ENCODE measurements at places on chromosomes 1 and 21.

GRCh38 chr1:44346878-44347277 is 8.2 kb downstream of the ERI3 start:
- no peak overlapping the region for H3K4me3 ChIP-seq
- peaks cover 22% of the 10 kb centered on the region for H3K4me1 ChIP-seq
- H3K36me3 ChIP-seq, result no peaks in the 10 kb centered on the region
- no peak for DNase-seq
- H3K27ac ChIP-seq, result no peak overlapping the region
- no peaks in the 10 kb centered on the region for H3K27me3 ChIP-seq

- no peak overlapping the region for H3K27ac ChIP-seq
- H3K27me3 ChIP-seq, result no peaks in the 10 kb centered on the region
- H3K36me3 ChIP-seq, result no peaks in the 10 kb centered on the region
- no peak overlapping the region for H3K4me3 ChIP-seq
Observed at GRCh38 chr1:152182431-152182830, 23.4 kb upstream of the RPTN start.

DNA sequence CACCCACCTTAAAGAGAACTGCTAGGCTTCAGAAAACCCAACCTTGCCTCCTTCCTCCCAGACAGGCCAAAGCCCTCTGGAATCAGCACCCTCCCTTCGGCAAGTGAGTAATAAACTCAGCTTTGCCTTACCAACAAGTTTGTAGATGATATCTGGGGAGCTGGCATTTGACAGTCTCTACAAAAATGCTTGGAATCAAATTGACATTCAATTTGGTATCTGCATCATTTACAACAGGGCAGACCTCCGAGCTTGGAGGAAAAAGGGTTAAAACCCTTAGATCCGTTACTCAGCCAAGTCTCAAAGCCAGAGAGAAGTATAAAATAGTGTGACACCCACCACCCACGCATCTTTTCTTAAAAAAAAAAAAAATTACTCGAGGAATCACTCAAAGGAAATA is 149.3 kb upstream of the EDN2 start:
- no peaks in the 10 kb centered on the region for H3K27me3 ChIP-seq
- no peaks in the 10 kb centered on the region for H3K36me3 ChIP-seq
- no peaks in the 10 kb centered on the region for H3K4me1 ChIP-seq
- no peak for DNase-seq
- H3K27ac ChIP-seq, result no peak overlapping the region

DNA sequence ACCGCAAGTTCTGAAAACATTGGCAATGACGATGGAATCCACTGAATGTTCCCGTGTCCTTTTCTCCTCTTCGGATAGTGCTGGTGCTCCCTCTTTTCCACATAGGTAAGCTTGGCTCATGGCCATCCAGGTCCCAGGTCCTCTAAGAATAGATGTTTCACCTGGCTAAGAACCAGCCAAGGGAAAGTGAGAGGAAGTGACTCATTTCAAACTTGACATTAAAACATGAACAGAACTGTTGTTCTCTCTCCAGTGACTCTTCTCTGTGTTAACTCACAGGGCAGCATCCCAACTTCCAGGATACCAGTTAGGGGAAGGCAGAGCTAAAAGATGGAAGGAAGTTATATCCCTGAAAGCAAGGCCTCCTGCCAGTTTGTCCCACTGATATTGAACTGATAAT is 493.8 kb upstream of the CHRM3 start:
- no peaks in the 10 kb centered on the region for H3K27me3 ChIP-seq
- no peak overlapping the region for H3K27ac ChIP-seq
- no peaks in the 10 kb centered on the region for H3K36me3 ChIP-seq
- H3K4me3 ChIP-seq, result no peak overlapping the region
- H3K4me1 ChIP-seq, result no peaks in the 10 kb centered on the region

- peaks cover 8% of the 10 kb centered on the region for H3K4me1 ChIP-seq
- no peak overlapping the region for H3K4me3 ChIP-seq
- H3K36me3 ChIP-seq, result no peaks in the 10 kb centered on the region
- DNase-seq, result peak; percentile 44
- no peak overlapping the region for H3K27ac ChIP-seq
Observed at GRCh38 chr1:156652131-156652991, 10.4 kb downstream of the BCAN start.

DNA sequence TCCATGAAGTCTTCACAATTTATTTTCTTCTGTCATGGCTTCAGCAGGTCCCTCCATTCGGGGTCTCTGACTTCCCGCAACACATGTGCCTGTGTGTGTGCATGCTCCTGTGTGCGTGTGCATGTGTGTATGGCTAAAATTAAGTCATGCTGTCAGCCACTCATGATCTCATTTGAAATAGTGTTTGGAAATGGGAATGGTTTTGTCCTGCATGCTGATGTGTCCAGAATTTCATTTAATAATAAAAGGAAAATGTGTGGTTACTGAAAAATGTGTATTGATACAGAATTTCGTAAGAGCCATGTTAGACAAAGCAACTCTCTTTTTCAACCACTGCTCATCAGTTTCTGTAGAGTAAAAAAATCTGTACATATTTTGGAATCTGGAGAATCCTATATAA is 123.8 kb upstream of the PRDX6 start:
- H3K4me3 ChIP-seq, result no peak overlapping the region
- H3K27me3 ChIP-seq, result no peaks in the 10 kb centered on the region
- H3K4me1 ChIP-seq, result no peaks in the 10 kb centered on the region
- H3K27ac ChIP-seq, result no peak overlapping the region
- H3K36me3 ChIP-seq, result no peaks in the 10 kb centered on the region

- no peaks in the 10 kb centered on the region for H3K36me3 ChIP-seq
- DNase-seq, result no peak
- no peaks in the 10 kb centered on the region for H3K4me1 ChIP-seq
- H3K4me3 ChIP-seq, result no peak overlapping the region
Observed at GRCh38 chr1:243390162-243390791, 134.4 kb downstream of the SDCCAG8 start.

- H3K27ac ChIP-seq, result no peak overlapping the region
- no peaks in the 10 kb centered on the region for H3K36me3 ChIP-seq
- H3K4me1 ChIP-seq, result no peaks in the 10 kb centered on the region
- no peak for DNase-seq
- no peak overlapping the region for H3K4me3 ChIP-seq
Observed at GRCh38 chr1:195686764-195687163, 921.5 kb downstream of the KCNT2 start.

DNA sequence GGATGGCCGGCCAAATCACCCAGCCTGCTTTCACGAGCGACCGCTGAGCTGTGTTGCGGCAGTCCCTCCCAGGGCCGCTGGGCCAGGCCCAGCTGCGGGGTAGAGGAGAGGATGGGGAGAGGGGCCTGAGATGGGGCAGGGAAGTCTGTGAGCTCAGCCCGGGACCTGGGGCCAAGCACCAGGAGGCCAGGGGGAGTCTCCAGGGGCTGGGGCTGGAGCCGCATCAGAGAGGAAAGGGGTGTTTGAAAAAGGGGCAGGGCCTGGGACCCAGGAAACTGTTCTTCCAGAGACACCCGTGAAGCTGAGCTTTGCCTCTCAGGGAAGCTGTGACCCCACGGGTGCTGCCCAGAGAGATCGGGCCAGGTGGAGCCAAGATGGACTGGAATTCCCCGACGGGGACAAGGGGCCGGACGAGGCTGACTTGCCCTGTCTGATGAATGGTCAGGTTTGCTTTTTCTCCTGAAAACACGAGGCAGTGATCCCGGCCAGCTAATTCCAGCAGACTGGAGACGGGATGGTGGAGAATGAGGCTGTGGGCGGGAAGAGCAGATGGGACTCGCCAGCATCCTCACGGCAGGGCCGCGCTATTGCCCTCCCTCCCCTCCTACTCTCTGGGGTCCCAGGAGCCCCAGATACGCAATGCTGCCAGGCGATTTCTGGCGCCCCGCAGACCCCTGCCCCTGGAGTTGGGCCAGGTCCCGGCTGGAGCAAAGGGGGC is 40.3 kb upstream of the COL18A1 start:
- DNase-seq, result peak; percentile 50
- H3K36me3 ChIP-seq, result no peaks in the 10 kb centered on the region
- peak overlapping the region; percentile 86 for H3K27ac ChIP-seq
- no peaks in the 10 kb centered on the region for H3K27me3 ChIP-seq

- no peak overlapping the region for H3K27ac ChIP-seq
- H3K4me1 ChIP-seq, result peaks cover 7% of the 10 kb centered on the region
- no peaks in the 10 kb centered on the region for H3K27me3 ChIP-seq
- H3K4me3 ChIP-seq, result no peak overlapping the region
- H3K36me3 ChIP-seq, result no peaks in the 10 kb centered on the region
Observed at GRCh38 chr21:28734522-28735175, 258.0 kb downstream of the LTN1 start.

GRCh38 chr1:160665330-160666078 is 18.7 kb upstream of the SLAMF1 start:
- peak; percentile 46 for DNase-seq
- H3K4me3 ChIP-seq, result no peak overlapping the region
- H3K27me3 ChIP-seq, result no peaks in the 10 kb centered on the region
- peaks cover 4% of the 10 kb centered on the region for H3K4me1 ChIP-seq
- no peaks in the 10 kb centered on the region for H3K36me3 ChIP-seq

DNA sequence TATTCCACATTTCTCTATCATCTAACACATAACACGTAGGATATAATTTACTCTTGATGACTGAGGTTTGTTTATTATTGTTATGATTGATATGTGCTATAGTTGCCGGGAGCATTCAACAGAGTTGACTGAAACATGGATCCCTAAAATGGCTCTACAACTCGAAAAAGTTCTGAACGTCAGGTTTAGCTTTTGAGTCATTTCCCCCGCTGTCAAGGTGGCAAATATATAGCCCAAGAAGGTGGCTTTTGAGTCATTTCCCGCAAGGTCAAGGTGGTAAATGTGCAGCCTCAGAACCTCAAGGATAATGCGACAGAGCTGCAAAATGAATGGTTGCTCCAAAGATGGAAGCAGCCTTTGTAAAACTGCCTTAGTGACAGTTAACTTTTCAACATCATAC is 104.0 kb downstream of the NIBAN1 start:
- DNase-seq, result no peak
- H3K27ac ChIP-seq, result no peak overlapping the region
- H3K4me3 ChIP-seq, result no peak overlapping the region
- no peaks in the 10 kb centered on the region for H3K4me1 ChIP-seq
- no peaks in the 10 kb centered on the region for H3K27me3 ChIP-seq
- H3K36me3 ChIP-seq, result no peaks in the 10 kb centered on the region

DNA sequence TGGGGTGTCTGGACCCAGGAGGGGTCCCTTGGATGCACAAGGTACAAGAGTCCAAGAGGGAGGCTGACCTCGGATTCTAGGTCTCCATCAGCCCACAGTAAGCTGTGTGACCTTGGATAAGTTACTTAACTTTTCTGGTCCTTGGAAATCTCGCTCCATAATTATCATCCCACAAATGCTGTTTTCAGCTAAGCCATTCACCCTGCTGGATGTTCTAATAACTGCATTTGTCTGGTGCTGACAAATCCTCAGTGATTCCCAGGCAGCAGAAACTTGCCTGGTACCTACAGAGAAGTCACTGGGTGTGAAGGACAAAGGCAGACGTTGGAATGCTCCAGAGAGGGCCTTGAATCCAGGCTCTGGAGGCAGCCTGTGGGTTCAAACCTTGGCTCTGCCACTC is 89.7 kb downstream of the IGSF21 start:
- no peaks in the 10 kb centered on the region for H3K4me1 ChIP-seq
- H3K36me3 ChIP-seq, result no peaks in the 10 kb centered on the region
- H3K4me3 ChIP-seq, result no peak overlapping the region
- H3K27ac ChIP-seq, result no peak overlapping the region
- no peaks in the 10 kb centered on the region for H3K27me3 ChIP-seq

GRCh38 chr1:88768816-88769215 is 84.7 kb downstream of the PKN2 start:
- no peaks in the 10 kb centered on the region for H3K36me3 ChIP-seq
- no peaks in the 10 kb centered on the region for H3K4me1 ChIP-seq
- no peaks in the 10 kb centered on the region for H3K27me3 ChIP-seq
- H3K27ac ChIP-seq, result no peak overlapping the region

GRCh38 chr1:5884110-5884509 is 108.1 kb downstream of the NPHP4 start:
- no peak for DNase-seq
- H3K4me1 ChIP-seq, result no peaks in the 10 kb centered on the region
- H3K36me3 ChIP-seq, result no peaks in the 10 kb centered on the region
- H3K27ac ChIP-seq, result no peak overlapping the region

- peaks cover 29% of the 10 kb centered on the region for H3K4me1 ChIP-seq
- H3K27ac ChIP-seq, result peak overlapping the region; percentile 87
- DNase-seq, result peak; percentile 70
- no peaks in the 10 kb centered on the region for H3K27me3 ChIP-seq
- H3K36me3 ChIP-seq, result no peaks in the 10 kb centered on the region
Observed at GRCh38 chr1:84298328-84298683, 3.2 kb upstream of the SAMD13 start.

- no peaks in the 10 kb centered on the region for H3K27me3 ChIP-seq
- DNase-seq, result no peak
- no peaks in the 10 kb centered on the region for H3K4me1 ChIP-seq
- no peaks in the 10 kb centered on the region for H3K36me3 ChIP-seq
- H3K4me3 ChIP-seq, result no peak overlapping the region
Observed at GRCh38 chr1:226845624-226846023, 24.8 kb upstream of the PSEN2 start.

DNA sequence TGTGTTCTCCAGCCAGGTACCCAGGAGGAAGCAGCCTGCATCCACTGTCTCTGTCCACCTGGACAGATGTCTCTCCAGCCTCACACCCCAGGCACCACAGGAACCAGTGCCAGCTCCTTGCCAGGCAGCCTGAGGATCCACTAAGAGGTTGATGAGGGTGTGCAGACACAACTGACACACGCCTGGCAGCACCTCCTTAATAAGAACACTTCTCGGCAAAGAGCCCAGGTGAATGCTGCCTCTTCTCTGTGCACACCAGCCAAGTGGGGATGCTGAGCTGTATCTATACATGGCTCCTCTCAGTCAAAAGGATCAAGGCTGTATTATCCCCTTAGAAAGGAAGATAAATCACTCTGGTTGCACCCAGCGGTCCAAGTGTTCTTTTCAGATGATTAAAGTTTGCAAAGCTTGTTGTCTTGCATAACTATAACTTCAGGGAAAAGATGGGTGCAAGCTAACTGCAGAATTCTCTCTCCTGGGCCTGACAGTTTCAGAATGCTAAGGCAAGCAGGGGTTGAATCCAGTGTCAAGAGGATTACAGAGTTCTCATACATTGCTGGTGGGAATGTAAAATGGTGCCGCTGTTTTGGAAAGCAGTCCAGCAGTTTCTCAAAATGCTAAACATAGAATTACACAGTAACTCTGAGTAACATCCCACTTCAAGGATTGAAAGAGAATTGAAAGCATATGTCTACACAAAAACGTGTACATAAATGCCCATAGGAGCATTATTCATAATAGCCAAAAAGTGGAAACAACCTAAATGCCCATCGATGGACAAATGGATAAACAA is 3.7 kb upstream of the CAPN8 start:
- no peaks in the 10 kb centered on the region for H3K36me3 ChIP-seq
- no peaks in the 10 kb centered on the region for H3K27me3 ChIP-seq
- no peak for DNase-seq
- no peak overlapping the region for H3K27ac ChIP-seq
- H3K4me3 ChIP-seq, result no peak overlapping the region

- H3K4me3 ChIP-seq, result no peak overlapping the region
- no peak for DNase-seq
Observed at GRCh38 chr21:29082046-29082815, 8.8 kb upstream of the CCT8 start.

GRCh38 chr21:37940691-37941090 is 24.4 kb upstream of the KCNJ6 start:
- no peak overlapping the region for H3K27ac ChIP-seq
- no peaks in the 10 kb centered on the region for H3K4me1 ChIP-seq
- H3K36me3 ChIP-seq, result no peaks in the 10 kb centered on the region
- no peak overlapping the region for H3K4me3 ChIP-seq
- H3K27me3 ChIP-seq, result no peaks in the 10 kb centered on the region
